ACHN (cell line): ENCODE measurements at places on chromosomes 12 and 14.
A peak's percentile ranks its signal among the peaks of the same experiment; 100 is the strongest.

DNA sequence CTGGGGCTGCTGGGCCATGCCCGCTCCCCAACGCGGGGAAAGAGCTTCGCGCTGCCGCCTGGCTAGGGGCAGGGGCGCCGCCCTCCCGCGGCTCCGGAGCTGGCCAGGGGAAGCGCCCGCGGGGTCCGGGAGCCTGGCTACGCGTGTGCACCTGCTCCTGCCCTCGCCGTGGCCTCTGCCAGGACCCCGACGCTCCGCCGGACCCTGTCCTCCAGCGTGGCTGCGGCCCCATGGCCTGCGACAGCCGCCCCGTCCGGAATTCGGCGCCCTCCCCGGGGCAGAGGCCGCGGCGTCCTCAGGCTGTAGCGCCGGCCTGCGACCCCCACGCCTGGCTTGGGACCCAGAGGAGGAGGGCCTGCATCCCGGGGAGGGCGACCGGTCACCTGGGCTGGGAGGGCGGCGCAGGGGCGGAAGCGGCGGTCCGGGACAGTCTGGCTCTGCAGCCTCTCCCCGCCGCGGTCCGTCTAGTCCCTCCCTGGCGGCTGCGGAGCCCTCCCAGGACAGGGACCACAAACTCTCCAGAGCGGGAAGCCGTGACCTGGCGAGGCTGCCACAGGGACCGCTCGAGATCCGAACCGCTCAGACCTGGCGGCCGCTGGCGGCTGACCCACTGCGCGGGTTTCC is 85.6 kb downstream of the ALG10 start:
- DNase-seq = no peak

DNA sequence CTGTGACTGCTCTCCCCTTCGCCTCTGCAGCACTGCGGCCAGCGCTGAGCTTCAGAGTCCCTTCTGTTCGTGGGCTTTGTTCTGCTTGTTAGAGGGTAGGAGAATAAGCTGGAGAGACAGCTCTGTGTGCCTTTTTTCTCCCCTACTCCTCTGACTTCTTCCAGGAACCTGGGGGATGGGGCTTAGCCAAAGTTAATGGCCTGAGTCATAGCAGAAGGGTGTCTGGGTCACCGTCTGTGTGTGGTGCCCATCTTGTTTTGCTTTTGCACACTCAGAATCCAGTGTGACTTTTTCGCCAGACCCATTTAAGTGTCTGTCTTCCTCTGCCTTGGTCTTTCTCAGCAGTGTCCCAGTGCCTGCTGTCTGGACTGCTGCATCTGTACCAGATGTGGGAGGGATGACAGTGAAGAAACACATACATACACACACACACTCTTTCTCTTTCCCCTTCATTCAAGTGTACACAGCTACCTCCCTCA is 3.0 kb downstream of the KIF5A start:
- DNase-seq = no peak

- peak; percentile 56 for DNase-seq
Measured at GRCh38 chr14:56491299-56492285, 88.0 kb upstream of the TMEM260 start.

- no peak for DNase-seq
Measured at GRCh38 chr12:132066345-132066685, 77.8 kb downstream of the DDX51 start.

GRCh38 chr14:35783699-35784098 is 25.4 kb downstream of the RALGAPA1 start:
- no peak for DNase-seq

DNA sequence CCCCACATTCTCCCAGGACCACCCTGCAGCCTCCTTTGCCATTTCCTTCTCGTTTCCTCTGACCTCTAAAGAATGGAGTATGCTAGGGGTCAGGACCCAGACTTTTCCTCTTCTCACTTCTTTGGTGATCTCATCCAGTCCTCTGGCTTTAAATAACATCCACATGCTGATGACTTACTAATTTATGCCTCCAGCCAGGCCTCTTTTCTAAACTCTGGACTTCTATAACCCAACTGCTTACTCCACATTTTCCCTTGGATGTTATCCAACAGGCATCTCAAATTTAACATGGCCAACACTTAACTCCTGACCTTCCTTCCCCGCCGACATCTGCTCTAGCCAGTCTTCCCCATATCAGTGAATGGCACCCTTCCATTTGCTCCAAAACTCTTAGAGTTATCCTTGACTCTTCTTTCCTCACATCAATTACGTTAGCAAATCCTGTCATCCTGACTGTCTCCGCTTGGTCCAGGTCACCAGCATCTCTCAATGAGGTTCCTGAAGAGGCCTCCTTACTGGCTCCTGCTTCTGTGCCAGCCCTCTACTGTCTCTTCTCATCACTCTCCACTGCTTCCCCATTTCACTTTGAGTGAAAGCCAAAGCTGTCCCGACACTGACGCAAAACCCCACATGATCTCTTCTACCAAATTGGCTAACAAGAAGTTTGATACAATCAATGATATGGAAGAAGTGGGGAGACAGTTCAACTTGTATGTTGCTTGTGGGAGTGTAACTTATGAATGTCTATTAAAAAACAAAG is 42.7 kb downstream of the TMBIM6 start:
- DNase-seq = no peak
